ENCODE measurements at places on chromosomes 4 and X.

- DNase-seq = no peak
These were observed 221.1 kb downstream of the ZNF674 start for GRCh38 chrX:46324166-46324565.

GRCh38 chr4:83932750-83933391 lies 397.0 kb downstream of the GPAT3 start:
- no peak for DNase-seq

GRCh38 chrX:53631156-53631555 lies 55.4 kb downstream of the HUWE1 start:
- DNase-seq = no peak

- DNase-seq = no peak
These were observed 113.9 kb downstream of the AASDH start for GRCh38 chr4:56273391-56273790.

DNA sequence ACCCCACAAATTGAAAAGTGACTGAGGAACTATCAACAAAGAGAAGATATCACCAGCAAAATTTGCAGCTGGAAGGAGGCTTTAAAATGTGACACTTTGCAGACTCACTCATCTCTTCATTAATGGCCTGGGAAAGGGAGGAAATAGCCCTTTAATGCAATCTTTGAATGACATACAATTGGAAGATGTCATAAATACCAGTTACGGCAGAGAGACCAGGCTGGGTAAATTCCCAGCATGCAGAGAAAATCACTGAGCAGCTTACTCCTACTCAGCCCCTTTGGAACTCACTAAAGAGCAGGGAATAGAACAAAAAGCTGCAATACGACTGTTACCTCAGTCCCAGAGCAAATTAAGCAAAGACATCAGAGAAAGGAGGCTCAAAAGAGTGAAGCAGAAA lies 238.9 kb downstream of the HS3ST1 start:
- DNase-seq = peak; percentile 10

GRCh38 chrX:117910216-117910615 lies 206.4 kb downstream of the KLHL13 start:
- DNase-seq = no peak

DNA sequence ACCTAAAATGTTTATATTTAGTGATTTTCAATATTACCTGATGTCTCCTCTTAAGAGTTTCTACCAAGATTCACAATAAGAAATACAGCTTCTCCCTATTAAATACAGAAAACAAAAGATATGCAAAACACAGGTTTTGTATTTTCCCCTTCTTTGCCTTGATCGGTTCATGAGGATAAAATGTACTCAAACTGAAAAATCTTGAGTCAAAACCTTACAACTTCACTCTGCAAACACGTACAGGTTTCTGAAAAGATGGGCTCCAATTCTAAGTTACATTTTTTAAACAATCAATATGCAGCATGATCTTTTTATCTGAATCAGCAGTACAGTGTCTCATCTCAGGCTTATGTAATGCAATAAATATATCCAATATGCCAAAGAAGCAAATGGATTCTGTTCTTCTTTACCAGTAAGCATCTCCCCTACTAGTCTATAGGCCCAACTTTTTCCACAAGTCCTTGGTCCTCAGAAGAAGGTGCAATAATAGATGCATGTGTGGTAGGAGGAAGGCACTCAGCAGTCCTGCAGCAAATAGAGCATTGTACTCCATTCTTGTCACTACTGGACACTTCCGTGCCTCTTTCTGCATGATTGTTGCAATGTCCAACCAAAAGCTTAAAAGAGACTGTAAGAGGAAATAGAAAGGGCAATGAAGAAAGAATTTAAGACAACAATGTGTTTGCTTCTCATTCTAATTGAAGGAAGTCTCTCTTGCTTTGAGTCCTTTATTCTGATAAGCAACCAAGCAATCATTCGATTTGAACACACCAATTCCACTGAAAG lies 3.2 kb downstream of the MAPK10 start:
- DNase-seq = no peak

GRCh38 chr4:117429506-117429905 lies 344.1 kb upstream of the TRAM1L1 start:
- no peak for DNase-seq

DNA sequence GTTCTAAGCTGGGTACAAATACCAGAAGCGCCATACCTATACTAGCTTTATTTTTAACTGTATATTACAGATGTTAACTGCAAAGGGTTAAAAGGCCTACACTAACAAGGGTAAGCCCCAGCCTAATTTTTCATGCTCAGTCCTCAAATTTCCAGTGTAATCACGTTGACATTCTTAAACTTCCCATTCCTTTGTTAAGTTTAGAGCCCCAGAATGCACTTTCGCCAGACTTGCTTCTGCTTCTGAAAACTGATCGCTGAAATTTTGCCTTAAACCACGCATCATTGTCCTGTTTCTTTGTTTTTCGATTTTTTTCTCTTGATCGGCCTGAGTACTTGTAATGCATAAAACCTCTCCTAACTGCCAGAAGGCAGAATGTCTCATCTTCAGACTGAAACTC lies 2141.9 kb upstream of the AGA start:
- DNase-seq = no peak

- no peak for DNase-seq
These were observed 10.5 kb downstream of the VAMP7 start for GRCh38 chrX:155891446-155892210.

DNA sequence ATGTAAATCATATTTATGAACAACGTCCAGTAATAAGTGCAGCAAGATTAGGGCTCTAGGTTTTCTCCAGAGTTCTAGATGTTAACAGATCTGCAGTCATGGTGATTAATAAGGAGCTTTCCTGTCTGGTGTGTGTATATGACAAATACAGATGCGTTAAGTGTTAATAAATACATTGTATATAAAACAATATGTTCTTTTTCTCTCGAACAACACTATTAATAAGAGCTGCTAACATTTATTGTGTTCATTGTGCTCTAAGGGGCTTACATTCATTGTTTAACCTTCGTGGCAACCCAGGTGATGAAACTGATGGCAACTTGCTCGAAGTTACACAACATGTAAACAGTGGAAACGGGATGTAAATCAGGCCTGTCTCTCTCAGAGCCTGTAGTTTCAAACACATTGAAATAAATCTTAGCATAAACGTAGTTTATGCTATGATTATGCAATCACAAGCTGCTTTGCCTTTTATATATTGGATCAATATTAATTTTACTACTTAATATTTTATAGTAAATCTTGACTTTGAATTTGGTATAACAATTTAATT lies 547 bp upstream of the CLGN start:
- no peak for DNase-seq

- no peak for DNase-seq
These were observed 183.8 kb upstream of the VCX3A start for GRCh38 chrX:6718766-6719165.

DNA sequence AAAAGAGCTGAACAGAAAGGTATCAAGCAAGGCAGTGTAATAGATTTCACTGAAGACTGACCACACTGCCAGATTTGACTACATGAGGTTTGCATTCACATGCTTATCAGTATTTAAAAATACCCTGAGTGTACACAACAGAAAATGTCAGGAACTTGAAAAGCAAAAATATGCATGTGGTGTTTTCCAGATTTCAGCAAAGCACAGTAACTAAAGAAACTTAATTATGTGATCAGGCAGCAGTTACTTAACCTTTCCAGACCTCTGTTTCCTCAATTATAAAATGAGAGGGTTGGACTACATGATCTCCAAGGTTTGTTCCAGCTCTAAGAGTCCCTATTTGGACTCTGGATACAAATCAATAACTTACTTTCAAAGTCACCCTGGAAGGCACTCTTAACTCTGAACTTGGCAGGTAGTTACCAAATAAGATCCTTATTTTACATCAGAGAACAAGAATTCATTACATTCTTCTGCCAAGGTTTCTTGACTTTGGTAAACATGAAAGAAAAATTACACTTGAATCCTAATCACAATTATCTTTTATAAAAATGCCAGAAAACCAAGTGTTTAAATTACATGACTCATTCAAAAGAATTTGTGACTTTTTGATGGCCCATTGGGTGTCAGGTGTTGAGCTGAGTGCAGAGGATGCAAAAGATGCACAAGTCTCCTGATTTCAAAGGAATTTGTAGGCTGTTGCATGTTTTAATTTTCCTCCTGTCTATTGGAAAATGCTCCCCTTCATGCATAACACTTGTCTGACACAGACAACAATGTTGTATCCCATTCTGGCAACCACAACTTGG lies 241.6 kb downstream of the MGST2 start:
- DNase-seq = no peak

DNA sequence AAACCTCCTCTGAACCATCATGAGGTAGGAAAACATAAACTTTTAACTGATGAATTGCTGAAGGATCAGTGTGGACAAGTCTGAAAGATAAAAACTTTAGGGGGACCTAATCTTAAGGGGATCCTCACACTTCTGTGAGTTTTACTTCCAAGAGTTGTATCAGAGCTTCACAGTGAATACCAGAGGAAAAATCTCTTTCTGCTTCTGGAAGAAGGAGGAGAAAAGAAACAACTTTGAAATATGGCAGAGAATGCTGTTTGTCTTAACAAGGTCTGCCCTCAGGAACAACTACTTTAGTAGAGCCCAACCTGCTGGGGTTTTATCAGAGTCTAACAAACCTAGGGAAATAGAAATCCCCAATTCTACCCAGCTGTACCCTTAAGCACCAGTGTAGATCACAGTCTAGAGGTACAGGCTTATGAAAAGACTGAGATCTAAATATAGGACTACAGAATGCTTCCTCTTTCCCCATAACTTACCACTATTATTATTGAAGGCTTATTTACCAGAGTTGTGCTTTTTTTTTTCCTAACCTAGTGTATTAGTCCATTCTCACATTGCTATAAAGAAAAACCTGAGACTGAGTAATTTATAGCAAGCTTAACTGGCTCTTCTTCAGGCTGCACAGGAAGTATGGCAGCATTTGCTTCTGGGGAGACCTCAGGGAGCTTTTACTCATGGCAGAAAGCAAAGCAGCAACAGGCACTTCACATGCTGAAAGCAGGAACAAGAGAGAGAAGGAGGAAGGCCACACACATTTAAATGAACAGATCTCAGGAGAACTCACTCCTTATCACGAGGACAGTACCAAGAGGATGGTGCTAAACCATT lies 167.9 kb downstream of the CAMK2D start:
- DNase-seq = no peak

DNA sequence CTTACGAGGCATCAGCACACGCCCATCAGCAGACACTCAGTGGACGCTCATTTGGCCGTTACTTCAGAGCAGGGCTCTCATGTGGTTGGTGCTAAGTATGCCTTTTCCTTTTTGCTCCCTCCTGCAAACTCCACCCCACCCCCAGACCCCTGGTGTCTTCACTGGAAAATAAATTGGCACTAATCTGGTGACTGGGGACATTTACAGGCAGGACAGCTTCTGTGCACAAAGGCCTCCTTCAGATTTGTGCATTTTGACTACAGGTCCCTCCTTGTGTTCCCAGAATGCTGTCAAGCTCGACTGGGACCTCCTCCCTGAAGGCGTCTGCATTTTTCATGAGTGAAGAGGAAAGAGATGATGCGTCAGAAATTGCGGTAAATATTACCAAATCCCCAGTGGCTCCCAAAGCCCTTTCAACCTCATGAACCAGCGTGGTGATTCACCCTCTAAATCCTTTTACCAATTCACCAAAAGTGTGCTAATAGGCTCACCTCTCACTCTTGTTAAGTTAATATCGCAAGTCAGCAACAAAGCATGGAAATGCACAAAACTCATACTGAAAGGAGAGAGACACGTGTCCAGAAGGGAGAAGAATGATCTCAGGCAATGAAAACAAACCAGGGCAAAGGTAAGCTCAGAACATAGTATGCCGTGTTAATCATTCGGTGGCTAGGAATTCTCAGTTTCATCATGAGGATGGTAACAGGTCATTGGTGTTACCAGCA lies 119.0 kb downstream of the NKX6-1 start:
- peak; percentile 58 for DNase-seq

- no peak for DNase-seq
These were observed 11.2 kb upstream of the GNRHR start for GRCh38 chr4:67765401-67765800.

- no peak for DNase-seq
These were observed 4.4 kb upstream of the MAEA start for GRCh38 chr4:1285151-1285789.

- DNase-seq = no peak
These were observed 25.0 kb downstream of the TLR6 start for GRCh38 chr4:38831653-38832052.

DNA sequence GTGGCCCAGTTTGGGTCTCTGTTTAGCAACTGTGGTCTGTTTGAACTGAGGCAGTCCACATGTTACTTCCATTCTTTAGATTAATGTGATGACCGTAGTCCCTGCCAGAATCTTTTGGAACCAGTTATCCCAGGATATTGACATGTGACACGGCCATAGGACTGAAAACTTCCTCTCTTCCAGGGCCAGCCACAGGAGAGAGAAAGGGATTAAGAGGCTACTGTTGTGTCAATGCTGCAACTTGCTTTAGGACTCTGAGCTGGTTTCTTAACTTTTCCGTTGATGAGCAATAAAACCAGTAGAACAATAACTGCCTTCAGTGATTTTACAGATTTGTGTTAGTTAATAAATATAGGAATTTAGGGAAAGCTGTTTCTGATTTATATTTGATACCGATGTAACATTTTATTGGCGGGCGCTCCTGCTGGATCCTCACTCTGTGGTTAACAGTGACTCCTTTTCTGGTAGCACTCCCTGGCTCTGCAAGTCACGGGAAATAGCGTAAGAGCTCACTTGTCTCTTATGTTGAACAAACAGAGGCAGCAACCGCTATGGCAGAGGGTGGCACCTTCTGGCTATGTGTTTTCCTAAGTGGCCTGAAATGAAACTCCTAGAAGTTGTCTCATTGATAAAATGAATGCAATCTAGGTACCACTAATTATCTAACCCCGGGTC lies 2.5 kb downstream of the TENM3 start:
- DNase-seq = no peak

GRCh38 chr4:123359449-123360315 lies 36.9 kb upstream of the SPRY1 start:
- no peak for DNase-seq

DNA sequence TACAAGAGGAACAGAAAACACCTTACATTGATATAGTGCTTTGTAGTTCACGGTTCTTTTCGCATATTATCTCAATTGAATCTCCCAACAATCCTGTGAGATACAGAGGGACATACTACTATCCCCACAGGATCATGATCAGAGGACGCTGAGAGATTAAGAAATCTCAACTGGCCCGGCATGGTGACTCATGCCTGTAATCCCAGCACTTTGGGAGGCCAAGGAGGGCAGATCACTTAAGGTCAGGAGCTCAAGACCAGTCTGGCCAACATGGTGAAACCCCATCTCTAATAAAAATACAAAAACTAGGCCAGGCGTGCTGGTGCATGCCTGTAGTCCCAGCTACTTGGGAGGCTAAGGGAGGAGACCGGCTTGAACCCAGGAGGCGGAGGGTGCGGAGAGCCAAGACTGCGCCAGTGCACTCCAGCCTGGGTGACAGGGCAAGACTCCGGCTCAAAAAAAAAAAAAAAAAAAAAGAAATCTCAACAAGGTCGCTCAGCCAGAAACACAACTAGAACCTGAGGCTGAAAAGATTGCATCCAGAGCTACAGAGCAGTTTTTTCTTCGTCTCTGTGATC lies 7.4 kb downstream of the APOO start:
- peak; percentile 65 for DNase-seq

- DNase-seq = no peak
These were observed 170.0 kb upstream of the GLRA2 start for GRCh38 chrX:14359316-14359715.

All from trophoblast cell (in vitro differentiated cells and primary cell).